ENCODE measurements at places on chromosomes 2 and 18. TPM values are rescaled to one million over a fixed set of nuclear protein-coding genes. Genes with fewer than 3 reads are reported as not detected.

RAB3GAP1 gene
- total RNA-seq, result 74.7 TPM

BMP10 gene
- total RNA-seq, result not detected

DUSP19 gene
- total RNA-seq, result 4.1 TPM

SOX11 gene
- not detected for total RNA-seq

COLEC11 gene
- total RNA-seq, result not detected

RNF103 gene
- 12.6 TPM for total RNA-seq

TTC27 gene
- 12.5 TPM for total RNA-seq

FSHR gene
- total RNA-seq, result under 0.01 TPM

SERPINB5 gene
- total RNA-seq, result 0.34 TPM

LRATD1 gene
- not detected for total RNA-seq

COL6A3 gene
- total RNA-seq, result 1,632 TPM

CABYR gene
- 4.7 TPM for total RNA-seq

GCG gene
- not detected for total RNA-seq

VWA3B gene
- 0.16 TPM for total RNA-seq
